ENCODE measurements at places on chromosomes 6 and 20. TPM values are rescaled to one million over a fixed set of nuclear protein-coding genes. Genes with fewer than 3 reads are reported as not detected.

BPI gene
- total RNA-seq, result not detected

SLC35D3 gene
- 0.07 TPM for total RNA-seq

TPBG gene
- total RNA-seq, result 39.9 TPM

HLA-G gene
- 0.13 TPM for total RNA-seq

COL12A1 gene
- total RNA-seq, result 5.5 TPM

TRIM40 gene
- total RNA-seq, result not detected

HEBP2 gene
- 22.4 TPM for total RNA-seq

Data from A549 treated with RU486 at 1 μM for 4 hours (cell line).